ENCODE measurements at places on chromosomes 11 and 22.

DNA sequence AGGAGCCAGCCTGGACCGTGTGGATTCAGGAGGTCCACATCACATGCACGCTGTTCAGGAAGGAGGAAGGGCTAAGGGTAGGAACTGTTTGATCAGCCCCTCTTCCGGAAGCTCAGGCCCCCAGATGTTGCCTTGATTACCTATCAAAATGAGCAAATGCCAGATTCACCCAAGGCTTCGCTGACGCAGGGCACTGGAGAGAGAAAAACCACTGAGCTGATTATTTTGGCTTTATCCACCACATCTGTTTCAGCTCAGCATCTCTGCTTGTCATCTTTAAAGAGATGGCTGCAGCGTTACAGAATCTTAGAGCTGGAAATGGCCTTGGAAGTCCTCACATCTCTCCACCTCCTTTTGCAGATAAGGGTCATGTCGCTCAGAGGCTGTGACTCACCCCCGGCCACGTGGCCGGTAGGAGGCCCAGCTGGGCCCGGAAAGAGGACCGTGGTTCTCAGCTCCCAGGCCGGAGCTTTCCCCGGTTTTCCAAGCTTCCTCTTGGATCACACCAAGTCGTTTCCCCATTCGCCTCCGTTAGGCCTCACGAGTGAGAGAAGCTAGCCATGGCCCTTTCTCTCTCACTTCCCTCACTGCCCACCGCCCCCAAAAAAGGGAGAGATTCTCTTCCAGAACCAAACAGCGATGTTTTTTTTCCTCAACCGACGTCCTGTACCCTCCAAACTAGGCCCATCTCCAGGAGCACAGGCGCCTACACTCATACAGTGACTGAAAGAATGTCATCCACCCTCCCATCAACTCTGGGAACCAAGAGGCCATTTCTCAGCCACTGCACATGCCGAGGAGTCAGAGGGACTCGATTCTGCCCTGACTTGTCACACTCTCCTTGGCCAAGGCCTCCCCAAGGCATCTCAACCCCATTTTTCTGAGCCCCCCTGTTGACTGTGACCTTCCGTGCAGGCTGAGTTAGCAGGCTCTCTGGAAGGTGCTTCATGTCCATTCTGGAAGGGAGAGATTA is 37.6 kb downstream of the LIF start:
- DNase-seq = no peak

DNA sequence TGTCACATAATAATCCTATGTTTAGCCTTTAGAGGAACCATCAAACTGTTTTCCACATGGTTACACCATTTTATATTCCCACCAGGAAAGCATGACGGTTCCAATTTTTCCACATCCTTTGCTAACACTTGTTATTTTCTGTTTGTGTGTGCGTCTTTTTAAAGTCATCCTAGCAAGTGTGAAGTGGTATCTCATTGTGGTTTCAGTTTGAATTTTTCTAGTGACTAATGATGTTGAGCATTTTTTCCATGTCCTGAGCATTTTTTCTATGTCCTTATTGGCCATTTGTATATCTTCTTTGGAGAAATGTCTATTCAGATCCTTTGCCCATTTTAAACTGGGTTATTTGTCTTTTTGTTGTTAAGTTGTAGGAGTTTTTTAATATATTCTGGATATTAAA is 53.7 kb upstream of the DEPDC7 start:
- no peak for DNase-seq

DNA sequence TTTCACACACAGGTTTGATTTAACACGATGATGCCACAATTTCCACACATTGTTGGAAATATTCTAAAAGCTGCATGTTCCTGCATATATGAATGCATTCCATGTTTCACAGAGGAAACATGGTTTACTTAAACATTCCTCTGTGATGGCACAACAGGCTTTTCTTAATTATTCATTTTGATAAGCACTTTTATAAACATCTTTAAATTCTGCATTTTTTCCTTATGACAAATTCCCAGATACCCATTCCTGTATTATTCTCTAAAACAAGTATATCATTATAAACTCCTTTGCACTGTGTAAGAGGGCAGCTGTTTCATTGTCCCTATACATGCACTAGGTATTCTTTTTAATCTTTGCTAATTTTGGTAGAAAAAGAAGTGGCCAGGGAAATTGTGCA is 532.3 kb downstream of the SOX6 start:
- DNase-seq = no peak

DNA sequence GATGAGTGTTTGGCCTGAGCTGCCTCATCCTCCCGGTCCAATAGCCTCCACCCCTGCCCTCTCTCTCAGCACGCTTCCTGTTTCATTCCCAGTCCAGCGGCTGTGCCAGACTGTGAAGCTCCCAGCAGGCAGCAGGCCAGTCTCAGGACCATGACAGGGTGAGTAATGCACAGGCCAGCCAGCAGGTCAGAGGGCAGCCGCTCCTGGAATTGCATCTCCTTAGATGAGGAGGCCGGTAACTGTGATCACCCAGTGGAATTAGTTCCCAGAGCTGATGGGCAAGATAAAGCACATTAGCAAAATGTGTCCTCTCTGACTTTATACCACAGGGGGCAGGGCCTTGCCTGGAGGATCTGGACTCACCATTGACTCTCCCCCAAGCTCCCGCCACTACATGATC is 251.2 kb downstream of the ETS1 start:
- no peak for DNase-seq

GRCh38 chr11:27116684-27117083 is 76.1 kb downstream of the BBOX1 start:
- peak; percentile 61 for DNase-seq

DNA sequence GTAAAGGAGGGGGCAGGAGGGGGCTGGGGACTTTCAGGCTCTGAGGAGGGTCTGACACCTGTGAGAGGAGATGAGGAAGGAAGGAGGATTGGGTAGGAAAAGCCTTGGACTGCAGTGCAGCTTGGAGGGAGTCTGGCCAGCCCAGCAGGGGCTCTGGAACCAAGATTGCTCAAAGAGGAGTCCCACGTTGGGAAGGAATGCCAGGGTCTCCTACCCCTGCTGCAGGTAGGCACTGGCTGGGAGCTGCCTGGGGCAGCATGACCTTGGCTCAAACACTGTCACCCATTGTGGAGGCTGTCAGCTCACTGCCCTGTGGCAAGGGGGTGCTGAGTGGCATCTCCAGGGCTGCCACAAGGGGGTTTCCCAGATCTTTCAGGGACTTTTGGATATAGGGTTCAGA is 94.5 kb downstream of the RPS6KA4 start:
- no peak for DNase-seq

DNA sequence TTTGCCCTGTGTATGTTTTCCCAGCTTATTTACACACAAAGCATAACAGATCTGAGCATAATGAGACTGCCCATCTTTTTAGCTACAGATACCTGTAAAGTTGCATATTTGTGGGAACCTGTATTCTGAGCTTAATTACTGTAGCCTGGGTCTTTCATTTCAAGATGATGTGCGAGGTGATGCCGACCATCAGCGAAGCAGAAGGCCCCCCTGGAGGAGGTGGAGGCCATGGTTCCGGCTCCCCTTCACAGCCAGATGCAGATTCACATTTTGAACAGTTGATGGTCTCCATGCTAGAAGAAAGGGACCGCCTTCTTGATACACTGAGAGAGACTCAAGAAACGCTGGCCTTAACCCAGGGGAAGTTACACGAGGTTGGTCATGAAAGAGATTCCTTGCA is 1.5 kb downstream of the PPFIA1 start:
- no peak for DNase-seq

Data from NCI-H2227 treated with DMSO at 0.1 percent for 48 hours (cell line).